ENCODE measurements at places on chromosomes 1 and 21.

GRCh38 chr1:2115008-2115641 is 64.9 kb downstream of the PRKCZ start:
- no peak for DNase-seq

DNA sequence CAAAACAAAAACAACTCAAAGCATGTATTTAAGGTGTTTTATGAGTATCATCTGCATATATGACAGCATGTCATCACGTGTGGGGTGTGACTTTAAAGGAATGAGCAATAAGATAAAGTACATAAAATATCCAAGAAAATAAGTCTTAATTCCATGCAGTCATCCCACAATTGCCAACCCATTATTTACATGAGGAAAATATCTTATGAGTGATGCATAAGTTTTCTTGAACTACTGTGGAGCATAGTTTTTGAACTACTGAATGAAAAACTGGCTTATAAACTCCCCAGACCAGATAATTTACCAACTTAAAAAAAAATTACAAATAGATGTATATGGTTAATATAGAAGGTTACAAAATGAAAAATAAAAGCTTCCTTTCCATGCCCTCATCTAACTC is 29.7 kb upstream of the MTMR11 start:
- no peak for DNase-seq

GRCh38 chr1:165699577-165699976 is 1.2 kb upstream of the ALDH9A1 start:
- DNase-seq = no peak

DNA sequence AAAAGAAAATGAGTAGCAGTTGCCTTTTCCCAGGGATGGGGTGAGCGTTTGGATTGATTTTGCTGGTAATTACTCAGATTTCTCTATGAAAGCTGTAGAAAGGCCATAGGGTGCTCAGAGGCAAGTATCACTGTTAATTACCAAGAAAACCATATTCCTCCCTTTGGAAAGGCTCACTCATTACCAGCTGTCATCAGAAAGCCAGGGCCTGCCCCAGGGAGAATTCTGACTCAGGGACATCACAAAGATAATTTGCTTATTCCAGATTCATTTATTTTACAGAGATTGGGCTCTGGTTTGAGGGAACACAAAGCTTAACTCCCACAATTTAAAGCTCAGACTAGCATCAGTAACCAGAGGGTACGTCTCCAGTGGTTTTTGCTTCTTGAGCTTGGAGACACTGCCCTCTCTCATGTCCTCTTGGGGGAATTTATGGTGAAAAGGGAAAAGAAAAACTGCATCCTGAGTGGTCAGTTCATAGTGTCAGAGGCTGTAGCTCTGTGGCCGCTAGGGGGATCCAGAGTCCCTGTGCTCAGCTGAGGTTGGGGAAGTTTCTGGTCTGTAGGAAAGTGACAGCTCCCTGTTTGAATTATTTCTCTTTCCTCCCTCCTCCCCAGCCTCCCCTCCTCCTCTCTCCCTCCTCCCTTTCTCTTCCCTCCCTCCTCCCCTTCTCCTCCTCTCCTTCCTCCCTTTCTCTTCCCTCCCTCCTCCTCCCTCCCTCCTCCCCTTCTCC is 204.3 kb downstream of the KCNJ6 start:
- DNase-seq = no peak

DNA sequence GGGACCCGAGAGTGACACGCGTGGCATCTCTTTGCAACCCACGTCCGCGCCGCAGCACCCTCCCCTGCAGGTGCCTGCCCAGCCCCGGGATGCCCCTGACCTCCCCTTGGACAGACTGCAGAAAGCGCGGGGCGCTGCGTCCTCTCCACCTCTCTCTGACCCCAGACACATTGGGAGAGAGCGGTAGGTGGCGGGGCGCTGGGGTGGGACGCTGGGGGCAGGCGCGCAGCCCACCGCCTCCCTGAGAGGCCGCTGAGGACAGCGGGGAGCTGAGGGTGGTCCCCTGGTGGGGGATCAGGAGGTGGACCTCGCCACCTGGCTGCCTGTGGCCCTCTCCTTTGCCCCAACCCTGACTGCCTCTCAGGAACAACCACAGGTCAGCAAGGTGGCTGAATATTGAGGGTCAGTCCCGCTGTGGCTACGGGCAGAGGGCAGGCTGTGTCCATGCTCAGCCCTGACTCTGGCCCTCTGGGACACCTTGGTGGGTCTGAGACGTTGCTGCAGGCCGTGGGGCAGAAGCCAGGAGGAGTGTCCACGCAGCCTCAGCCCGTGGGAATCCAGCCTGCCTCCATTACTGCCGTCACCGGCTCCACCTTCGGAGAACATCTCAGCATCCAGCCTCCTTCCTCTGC is 761 bp upstream of the UBE2J2 start:
- no peak for DNase-seq

All from T-helper 22 cell (primary cell).